ENCODE measurements at places on chromosomes 3 and 15. TPM values are rescaled to one million over a fixed set of nuclear protein-coding genes. Genes with fewer than 3 reads are reported as not detected.

GRCh38 chr15:90895571-90896117 lies 7.5 kb upstream of the MAN2A2 start:
- peak overlapping the region; percentile 3 for H3K27ac ChIP-seq
- no peak for DNase-seq
- H3K4me1 ChIP-seq, result peaks cover 10% of the 10 kb centered on the region
- H3K27me3 ChIP-seq, result no peaks in the 10 kb centered on the region

GRCh38 chr15:69486481-69487110 lies 34.0 kb downstream of the RPLP1 start:
- H3K27ac ChIP-seq, result no peak overlapping the region
- peaks cover 23% of the 10 kb centered on the region for H3K27me3 ChIP-seq
- no peak for DNase-seq
- H3K4me1 ChIP-seq, result peaks cover 35% of the 10 kb centered on the region
- no peaks in the 10 kb centered on the region for H3K36me3 ChIP-seq

DNA sequence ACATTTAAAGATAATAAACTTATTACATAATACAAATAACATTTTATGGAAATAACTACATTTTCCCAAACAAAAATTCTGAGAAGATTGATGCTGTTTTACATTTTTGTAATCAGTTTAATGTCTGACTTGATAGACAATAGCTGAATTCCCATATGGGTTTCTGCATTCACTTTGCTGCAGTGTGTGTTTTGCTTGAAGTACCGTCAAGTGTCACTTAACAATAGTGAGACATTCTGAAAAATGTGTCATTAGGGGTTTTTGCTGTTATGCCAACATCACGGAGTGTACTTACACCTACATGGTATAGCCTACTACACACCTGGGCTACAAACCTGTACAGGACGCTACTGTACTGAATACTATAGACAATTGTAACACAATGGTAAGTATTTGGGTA lies 57.5 kb downstream of the USF3 start:
- H3K27ac ChIP-seq, result no peak overlapping the region
- H3K36me3 ChIP-seq, result peaks cover 1% of the 10 kb centered on the region
- no peak for DNase-seq
- H3K4me3 ChIP-seq, result no peak overlapping the region
- no peaks in the 10 kb centered on the region for H3K4me1 ChIP-seq

- no peak for DNase-seq
- no peak overlapping the region for H3K4me3 ChIP-seq
- H3K27ac ChIP-seq, result no peak overlapping the region
- peaks cover 17% of the 10 kb centered on the region for H3K27me3 ChIP-seq
- no peaks in the 10 kb centered on the region for H3K4me1 ChIP-seq
Measured at GRCh38 chr3:45128950-45129349, 17.2 kb downstream of the CDCP1 start.

DNA sequence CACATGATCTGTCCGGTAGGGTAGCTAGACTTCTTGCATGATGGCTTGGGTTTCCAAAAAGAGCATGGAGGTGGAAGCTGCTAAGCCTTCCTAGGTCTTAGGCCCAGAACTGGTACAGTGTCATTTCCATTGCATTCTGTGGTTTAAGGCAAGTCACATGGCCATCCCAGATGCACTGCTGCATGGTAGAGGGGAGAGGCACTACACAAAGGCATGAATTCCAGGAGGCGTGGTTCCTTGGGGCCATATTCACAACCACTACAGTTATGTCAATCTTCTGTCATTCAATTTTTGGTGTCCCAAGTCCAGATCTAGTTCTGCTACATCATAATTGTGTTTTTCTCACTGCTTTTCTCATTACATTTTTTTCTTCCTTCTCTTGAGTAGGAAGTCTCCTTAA lies 122.2 kb upstream of the CHRM5 start:
- H3K27me3 ChIP-seq, result no peaks in the 10 kb centered on the region
- no peaks in the 10 kb centered on the region for H3K36me3 ChIP-seq
- no peak overlapping the region for H3K27ac ChIP-seq

DNA sequence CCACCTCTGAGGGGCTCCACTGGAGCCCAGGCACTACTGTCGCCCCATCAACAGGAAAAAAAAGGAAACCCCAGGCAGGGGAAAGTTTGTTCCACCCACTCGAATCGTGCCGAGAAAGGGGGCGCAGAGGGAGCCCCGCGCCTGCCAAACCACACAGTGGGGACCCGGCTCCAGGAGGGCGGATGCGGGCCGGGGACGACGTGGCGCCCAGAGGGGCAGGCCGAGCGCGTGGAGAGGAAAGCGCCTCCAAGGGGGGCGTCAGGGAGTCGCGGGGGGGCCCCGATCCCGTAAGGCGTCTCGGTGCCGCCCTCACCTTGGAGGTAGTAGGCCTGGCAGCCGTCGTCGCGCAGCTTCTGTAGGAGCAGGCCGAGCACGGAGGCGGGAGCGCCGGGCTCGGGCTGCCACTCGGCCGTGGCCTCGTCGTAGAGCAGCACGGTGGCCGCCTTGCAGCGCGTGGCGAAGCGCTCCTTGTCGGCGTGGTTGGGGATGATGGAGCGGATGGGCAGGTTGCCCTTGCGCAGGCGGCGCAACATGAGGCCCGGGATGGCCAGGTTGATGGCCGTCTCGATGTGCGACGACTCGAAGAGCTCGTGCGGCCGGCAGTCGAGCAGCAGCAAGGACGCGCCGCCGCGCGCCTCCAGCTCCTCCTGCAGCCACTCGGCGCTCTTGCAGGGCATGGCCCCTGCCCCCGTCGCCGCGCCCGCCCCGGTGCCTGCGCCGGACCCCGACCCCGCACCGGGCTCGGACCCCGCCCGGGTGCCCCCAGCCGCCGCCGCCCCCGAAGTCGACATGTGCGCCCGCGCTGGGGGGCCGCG lies 627 bp downstream of the DUSP7 start:
- no peaks in the 10 kb centered on the region for H3K36me3 ChIP-seq
- H3K4me3 ChIP-seq, result peak overlapping the region; percentile 87
- H3K27ac ChIP-seq, result peak overlapping the region; percentile 99
- peaks cover 37% of the 10 kb centered on the region for H3K4me1 ChIP-seq

DNA sequence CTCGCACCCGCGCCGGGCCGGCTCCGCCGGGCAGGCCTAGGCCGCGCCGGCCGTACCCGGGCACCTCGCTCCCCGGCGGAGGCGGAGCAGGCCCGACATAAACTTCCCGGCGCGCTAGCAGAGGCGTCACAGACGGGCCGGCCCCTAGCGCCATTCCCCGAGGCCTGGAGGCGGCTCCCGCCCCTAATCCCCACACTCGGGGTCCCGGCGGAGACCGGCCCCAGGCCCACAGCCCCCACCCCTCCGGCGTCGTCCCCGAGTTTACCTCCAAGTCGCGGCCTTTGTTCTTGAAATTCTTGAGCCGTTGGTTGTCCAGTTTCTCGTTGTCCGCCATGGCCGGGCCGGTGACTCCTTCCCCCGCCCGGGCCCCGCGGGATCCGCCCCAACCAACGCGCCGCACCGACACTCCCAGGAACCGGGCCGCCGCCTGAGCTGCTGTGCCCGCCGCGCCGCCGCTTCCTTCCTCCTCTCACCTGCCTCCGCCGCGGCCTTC lies 376 bp downstream of the KPNA4 start:
- H3K4me1 ChIP-seq, result peaks cover 49% of the 10 kb centered on the region
- peaks cover 4% of the 10 kb centered on the region for H3K36me3 ChIP-seq
- peak overlapping the region; percentile 87 for H3K4me3 ChIP-seq
- peak overlapping the region; percentile 89 for H3K27ac ChIP-seq
- no peaks in the 10 kb centered on the region for H3K27me3 ChIP-seq

- no peaks in the 10 kb centered on the region for H3K36me3 ChIP-seq
- H3K4me3 ChIP-seq, result no peak overlapping the region
- H3K27ac ChIP-seq, result no peak overlapping the region
- no peak for DNase-seq
- H3K4me1 ChIP-seq, result no peaks in the 10 kb centered on the region
Measured at GRCh38 chr15:77591968-77592613, 40.6 kb downstream of the LINGO1 start.

GLDN gene
- not detected for total RNA-seq

DNA sequence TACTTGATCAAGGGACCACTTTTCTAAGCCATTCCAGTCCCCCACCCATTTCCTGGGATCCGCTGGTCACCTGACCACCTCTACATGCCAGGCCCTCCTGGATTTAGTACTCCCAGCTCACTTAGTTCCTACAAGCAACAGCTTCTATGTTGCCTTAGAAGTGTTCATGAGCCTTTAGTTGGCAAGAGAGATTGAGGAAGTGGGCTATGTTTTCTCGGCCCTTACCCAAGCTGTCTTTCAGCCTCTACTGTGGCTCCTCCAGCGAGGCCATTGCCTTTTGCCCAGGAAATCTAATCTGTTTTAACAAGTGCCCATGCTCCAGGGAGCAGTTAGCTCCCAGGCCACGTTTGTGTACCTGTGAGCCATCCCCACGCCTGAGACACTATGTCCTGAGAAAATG lies 4.5 kb upstream of the PRKAR2A start:
- peaks cover 8% of the 10 kb centered on the region for H3K4me1 ChIP-seq
- DNase-seq, result no peak
- no peak overlapping the region for H3K4me3 ChIP-seq
- H3K27ac ChIP-seq, result no peak overlapping the region
- H3K36me3 ChIP-seq, result no peaks in the 10 kb centered on the region

Measured in natural killer cell treated with Interleukin-12 subunit alpha and Interleukin-12 subunit beta and Interleukin-15 and Interleukin-18, amount 100 ng/mL, for 72 hours (primary cell).